ENCODE measurements at places on chromosomes 7 and 10.

GRCh38 chr10:84659027-84659426 is 330.6 kb downstream of the CCSER2 start:
- no peak for DNase-seq

DNA sequence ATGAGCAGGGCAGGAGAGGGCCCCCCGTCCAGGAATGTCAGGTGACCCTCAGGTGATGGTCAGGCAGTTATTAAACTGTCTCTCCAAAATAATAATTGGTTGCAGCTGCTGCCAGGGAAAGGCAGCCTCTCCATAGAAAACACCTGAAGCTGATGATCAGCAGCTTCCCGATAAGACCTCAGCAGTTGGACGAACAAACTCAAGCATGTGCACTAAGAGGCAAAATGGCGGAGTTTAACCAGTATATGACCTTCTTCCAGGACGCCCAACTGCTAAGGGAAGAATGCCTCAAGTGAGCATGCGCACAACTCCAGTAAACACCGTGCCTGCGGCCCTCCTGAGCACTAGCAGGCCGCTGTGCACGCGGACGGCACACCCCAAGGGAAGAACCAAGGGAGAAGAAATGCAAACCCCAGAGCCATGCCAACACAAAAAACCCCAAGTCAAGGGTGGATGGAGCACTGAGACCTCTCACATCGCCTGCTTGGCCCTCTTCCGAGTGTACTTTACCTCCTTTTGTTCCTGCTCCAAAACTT is 38.9 kb upstream of the ADARB2 start:
- no peak for DNase-seq

DNA sequence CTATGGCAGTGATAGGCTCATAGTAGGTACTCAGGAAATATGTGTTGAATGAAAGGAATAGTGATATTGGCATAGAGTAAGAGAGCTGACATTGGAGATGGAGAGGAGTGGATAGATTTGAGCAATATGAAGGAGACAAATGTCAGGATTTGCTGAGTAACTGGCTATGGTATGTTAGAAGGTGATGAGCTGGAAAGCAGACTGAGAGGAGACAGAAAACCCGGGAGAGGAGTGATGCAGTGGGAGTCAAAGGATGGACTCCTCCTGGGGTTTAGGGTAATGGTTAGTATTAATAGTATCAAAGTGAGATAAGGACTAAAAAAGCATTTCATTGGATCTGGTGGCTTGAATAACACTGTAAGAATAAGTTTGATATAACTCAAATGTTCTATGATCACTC is 64.8 kb downstream of the CD36 start:
- no peak for DNase-seq

DNA sequence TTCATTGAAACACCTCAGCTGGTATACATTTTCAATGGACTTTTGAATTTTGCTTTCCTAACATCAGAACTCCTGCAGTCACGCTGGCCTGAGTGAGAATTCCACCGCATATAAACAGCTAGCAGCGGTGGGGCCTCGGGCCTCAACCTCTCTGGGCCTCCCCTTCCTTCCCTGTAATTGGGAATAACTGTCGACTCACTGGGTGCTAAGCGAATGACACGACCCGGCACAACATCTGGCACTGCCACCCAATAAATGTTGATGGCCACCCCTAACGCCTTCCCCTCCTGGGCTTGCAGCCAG is 670 bp downstream of the RCC1L start:
- DNase-seq: no peak

- no peak for DNase-seq
Observed at GRCh38 chr10:111990734-111991133, 192.8 kb downstream of the GPAM start.

DNA sequence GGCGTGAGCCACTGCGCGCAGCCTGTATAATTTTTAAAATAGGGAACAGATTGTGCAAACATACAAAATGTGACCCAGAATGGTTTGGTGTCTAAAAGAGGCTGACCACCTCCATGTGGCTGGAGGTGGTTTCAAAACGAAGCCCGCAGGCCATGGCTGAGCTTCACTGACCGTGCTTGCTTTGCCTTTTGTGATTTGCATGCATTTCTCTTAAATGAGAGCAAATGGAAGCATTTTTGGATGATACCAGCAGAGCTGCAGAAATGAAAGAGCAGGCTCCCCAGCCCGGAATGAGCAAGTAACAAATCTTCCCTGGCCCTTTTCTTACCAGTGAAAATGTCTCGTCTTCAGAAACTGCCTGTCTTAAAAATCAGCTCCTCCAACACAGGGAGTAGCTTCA is 239.9 kb downstream of the CAMK1D start:
- DNase-seq: no peak

DNA sequence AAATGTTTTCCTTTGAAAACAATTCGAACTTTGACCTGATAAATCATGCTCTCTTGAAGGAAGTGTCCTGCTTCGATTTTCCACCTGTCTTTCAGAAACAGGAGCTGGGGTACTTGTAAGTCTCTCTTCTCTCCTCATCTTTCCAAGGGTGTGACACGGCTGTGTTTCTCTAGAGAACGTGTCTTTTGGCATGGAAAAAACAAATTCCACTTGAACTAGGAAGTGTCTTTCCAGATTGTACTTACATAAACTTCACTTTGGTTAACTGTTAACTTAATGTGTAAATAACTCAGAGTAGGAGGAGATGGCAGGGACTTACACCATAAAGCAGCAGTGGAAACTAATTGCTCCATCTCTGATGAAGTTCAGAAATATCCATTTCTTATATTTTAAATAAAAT is 4.2 kb upstream of the CALCR start:
- DNase-seq: no peak

DNA sequence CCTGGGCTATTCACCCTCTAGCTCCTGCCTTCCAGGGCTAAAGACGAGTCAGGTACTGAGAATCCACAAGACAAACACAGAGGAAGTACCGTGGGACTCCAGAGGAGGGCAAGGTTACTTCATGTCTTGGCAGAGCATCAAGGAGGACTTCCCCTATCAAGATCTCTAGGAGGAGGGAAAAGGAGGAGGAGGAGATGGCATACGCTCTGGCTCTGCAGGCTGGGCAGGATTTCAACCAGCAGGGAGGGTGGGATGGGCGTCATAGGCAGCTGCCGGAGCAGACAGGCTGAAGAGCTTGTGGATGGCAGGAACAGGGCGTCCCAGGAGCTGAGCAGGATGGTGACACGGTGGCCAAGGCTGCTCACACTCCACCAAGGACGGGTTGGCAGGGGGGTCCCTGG is 21.3 kb downstream of the MDH2 start:
- DNase-seq: no peak

- peak; percentile 12 for DNase-seq
Observed at GRCh38 chr10:78316451-78316931, 282.8 kb downstream of the RPS24 start.

DNA sequence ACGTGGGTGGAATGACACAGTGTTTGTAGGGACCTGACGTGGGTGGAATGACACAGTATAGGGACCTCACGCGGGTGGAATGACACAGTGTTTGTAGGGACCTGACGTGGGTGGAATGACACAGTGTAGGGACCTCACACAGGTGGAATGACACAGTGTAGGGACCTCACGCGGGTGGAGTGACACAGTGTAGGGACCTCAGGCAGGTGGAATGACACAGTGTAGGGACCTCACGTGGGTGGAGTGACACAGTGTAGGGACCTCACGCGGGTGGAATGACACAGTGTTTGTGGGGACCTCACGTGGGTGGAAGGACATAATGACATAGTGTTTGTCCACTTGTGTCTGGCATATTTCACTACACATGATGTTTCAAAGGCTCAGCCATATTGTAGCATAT is 19.3 kb downstream of the PPP2R2D start:
- DNase-seq: no peak

- DNase-seq: no peak
Observed at GRCh38 chr7:115693779-115694178, 336.8 kb downstream of the TFEC start.

GRCh38 chr7:84876061-84876821 is 310.6 kb downstream of the SEMA3D start:
- DNase-seq: no peak

DNA sequence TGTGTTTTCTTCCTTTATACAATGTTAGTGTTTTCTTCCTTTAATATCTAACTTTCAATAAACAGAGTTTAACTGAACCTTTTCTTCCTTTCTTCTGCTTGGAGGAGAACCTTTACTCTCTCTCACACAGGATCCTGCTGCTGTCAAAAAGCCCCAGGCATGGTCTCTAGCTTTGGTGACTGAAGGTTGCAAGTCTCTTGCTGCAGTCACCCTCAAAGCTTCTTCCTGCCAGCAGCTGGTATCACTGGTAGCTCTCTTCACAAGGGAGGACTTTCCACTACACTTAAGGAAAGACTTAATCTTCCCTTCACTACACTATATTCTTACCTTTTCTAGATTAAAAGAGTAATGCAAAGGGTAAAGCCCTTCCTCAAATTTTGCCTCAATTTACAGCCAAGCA is 153.4 kb downstream of the SGMS1 start:
- no peak for DNase-seq

GRCh38 chr7:132080467-132080866 is 495.8 kb downstream of the PLXNA4 start:
- no peak for DNase-seq

DNA sequence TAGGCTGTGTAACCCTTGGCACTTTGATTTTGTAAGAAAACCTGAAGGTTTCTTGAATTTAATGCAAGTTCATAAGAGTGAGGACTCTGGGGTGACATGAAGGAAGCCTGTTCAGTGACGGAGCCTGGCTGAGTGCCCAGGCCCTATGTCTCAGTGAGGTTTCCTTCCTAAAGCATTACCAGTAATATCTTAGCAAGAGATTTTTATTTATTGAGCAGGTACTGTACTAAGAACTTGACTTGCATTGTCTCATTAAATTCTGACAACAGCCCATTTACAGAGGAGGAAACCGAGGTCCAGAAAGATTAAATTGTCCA is 197.2 kb downstream of the HECW1 start:
- no peak for DNase-seq

DNA sequence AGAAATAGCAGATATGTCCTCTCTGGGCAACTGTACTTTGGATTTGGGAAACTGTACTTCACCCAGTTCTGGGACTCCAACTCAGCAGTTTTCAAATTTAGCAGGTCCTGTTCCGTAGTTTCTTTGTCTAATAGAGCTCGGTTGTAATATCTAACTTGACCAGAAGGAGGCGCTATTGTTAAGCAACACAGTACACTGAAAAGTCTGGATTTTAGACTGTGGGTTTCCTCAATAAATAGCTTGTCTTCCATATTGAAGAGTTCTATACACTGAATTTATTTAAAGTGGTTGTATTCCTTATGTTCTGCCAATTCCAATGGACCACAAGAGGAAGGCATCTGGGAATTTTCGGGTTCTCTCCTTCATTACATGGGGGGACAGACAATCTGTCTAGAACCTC is 39.8 kb downstream of the ELFN1 start:
- no peak for DNase-seq

- DNase-seq: no peak
Observed at GRCh38 chr7:143239813-143240212, 18.0 kb downstream of the TAS2R40 start.

- DNase-seq: no peak
Observed at GRCh38 chr7:151853896-151854719, 22.8 kb downstream of the PRKAG2 start.

- DNase-seq: no peak
Observed at GRCh38 chr7:25028370-25029021, 48.5 kb upstream of the OSBPL3 start.

DNA sequence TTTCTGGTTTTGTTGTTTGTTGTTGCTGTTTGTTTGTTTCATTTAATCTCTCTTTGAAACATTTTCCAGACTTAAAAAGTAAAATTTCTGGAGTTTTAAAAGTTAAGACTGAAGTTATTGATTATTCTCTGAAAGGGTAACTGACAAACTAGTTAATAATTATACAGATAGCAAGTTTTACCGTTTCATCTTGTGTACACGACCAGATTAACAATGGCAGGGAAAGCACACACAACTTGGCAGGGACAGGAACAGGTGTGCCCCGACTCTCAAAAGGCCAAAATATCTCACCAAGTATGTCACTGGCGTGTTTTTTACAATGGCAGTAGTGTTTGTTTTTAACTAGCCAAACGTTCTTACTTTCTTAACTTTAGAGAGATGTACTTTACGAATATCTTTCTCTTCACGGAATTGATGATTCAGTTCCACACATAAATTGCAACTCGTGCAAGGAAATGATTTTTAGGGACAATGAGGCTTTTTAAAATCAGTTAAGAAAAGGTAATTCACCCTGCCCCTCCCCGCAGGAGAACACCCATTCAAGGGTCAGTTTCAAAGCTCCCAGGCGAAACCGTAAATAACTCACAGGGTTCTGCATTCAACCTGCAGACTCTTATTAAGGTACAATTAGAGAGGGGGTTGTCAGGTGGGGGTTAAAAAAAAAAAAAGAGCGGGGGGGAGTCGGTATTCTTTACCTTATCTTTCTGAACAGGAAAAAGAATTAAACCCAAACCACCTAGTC is 3.5 kb downstream of the CTBP2 start:
- no peak for DNase-seq

DNA sequence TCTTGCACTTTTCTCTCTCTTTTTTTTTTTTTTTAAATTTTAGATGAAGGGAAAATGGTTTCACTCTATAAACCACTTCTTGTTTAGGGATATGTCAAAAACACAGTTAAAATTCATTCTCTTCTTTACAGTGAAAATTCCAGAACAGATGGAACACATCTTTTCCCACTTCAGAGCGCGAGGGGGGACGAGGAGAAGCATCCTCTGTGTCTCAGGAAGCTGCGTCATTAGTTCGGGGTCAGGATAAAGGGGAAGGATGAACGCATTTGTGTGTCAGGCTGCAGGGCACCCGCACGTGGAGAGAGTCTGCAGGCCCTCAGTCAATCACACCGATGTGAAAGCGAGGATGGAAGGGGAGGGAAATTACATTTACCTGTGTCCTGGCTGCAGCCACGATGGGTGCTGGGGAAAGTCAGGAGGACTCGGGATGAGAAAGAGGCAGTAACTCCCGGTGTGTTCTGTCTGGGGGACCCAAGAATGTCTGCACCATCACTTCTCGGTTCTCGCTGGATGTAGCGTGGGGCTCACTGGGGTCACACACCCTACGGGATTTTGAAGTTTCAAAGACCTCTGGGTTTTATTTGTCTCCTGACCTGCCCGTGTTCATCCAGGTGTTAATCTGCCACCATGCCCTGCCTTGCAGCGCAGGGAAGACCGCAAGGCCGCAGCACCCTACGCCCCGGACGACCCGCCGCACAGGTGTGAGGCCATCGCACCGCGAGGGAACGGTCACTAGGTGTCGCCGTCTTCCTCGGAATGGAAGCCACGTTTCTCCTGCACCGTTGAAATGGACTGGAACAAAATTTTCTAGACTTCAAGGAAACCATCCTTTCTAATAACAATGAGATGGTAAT is 66.7 kb upstream of the PITRM1 start:
- DNase-seq: peak; percentile 88

DNA sequence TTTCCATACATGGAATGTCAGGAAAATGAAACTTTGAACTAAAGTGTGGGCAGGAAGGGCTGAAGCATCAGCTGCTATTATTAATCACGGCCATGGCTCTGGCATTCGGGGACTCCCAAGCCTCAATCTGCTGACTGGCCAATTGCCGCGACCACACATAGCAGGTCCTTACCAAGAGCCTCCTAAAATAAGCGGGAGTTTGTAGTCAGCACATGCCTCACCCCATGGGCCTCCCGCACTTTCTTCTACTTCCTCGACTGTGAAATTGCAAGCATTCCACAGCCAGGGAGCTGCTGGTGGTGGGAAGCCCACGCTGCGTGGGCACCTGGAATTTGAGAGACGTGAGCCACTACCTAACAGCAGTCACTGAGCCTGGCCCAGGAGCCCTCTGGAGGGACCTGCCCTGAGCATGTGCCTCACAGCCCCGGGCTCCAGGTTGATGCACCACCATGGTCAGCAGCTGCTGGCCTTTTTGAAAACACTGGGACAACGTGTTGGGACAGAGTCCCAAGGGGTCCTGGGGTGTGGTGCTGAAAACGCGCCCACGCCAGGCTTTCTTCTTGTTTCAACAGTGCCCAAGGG is 211.4 kb downstream of the TNS3 start:
- no peak for DNase-seq

GRCh38 chr10:98848361-98848760 is 387.3 kb downstream of the HPSE2 start:
- DNase-seq: no peak
